ENCODE measurements at places on chromosomes 12 and 14. TPM values are rescaled to one million over a fixed set of nuclear protein-coding genes. Genes with fewer than 3 reads are reported as not detected.

DNA sequence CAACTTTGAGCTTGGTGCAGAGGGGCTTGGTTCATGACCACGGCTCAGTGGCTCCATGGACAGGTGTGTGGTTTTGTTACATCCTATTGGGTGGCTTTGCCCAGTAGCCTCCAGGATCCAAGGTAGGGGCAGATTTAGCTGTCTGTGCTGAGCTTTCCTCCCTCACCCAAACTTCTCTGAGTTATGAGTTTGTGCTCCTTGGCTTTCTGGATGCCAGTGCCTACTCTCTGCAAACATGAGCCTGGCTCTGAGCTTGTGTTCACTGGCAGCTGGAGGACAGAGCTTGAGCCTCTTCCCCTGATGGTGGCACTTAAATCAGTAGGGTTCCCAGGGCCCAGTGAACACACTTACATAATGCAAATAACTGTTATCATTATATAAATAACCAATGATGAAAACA lies 45.3 kb upstream of the HECTD1 start:
- DNase-seq: no peak

- no peak for DNase-seq
Observed at GRCh38 chr14:35883677-35884293, 57.6 kb downstream of the BRMS1L start.

DNA sequence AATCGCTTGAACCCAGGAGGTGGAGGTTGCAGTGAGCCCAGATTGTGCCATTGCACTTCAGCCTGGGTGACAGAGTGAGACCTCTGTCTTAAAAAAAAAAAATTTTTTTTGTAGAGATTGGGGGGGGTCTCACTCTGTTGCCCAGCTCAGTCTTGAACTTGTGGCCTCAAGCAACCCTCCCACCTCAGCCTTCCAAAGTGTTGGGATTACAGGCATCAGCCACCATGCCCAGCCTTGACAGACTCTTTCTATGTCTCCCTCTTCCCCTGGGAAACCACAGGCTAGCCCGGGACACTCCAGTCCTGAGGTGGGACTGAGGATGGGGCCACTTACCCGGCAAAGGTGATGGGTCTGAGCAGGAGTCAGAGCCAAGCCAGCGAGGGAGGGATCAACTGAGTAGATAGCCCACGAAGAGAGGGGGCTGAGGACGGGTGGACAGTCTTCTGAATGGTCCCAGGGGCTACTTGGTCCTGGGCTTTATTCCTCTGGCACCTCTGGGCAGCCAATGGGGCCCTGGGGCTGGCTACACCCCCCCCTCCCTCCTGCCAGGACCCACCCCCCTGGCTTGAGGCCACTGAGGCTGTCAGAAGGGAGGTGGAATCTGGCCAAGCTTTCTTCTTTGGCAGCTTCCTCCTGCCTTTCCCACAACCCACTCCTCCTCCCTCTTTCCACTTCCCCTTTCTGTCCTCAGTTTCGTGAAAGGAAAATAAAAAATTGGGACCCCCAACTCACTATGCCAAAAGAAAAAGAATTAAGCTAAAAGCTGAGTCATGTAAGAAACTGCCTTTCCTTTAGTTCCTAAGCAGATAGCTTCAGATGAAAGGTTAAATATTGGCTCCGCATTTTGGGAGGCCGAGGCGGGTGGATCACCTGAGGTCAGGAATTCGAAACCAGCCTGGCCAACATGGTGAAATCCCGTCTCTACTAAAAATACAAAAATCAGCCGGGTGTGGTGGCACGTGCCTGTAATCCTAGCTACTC lies at the start of gene SDS:
TSS of gene SDS (minus strand) at position 453 of the 981 bp plus-strand sequence. CDS start 4,179 bp downstream, outside the sequence.
- DNase-seq: no peak

DNA sequence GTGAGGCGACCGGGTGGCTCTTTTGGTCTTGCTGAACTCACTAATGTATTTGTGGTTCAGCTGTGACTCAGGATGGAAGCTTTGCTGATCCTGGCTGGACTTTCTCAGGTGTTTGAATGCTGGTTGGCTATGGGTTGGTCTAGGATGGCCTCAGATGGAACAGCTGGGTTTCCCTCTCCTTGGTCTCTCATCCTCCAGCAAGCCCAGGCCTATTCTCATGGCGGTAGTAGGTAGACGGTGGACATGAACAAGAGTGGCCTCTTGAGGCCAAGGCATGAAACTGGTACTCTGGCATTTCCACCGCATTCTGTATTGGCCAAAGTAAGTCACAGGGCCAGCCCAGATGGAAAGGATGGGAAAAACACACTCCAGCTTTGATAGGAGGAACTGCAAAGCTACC lies 11.8 kb upstream of the POLR3B start:
- peak; percentile 61 for DNase-seq

- no peak for DNase-seq
Observed at GRCh38 chr12:5379749-5380496, 52.0 kb upstream of the NTF3 start.

The CCDC177 gene
- total RNA-seq: not detected

DNA sequence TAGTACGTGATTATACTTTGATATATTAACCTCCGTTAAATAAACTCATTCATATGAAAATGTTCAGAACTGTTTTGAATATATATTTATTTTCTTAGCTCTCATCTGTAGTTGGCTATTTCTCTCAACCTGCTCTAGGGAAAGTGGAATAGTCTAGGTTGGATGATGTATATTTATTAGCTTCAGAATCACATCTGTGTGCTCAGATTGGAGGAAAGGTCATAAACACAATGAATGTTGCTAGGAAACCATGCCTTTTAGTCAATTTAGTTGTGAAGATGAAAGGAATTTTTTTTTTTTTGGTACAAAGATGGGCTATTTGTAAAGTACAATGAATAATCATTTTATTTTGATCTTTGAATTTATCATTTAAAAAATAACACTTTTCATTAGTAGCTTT lies 439.1 kb downstream of the FOXG1 start:
- DNase-seq: no peak
